Ascending aorta (tissue), 2 donors: ENCODE measurements at places on chromosomes 13 and 19.

DNA sequence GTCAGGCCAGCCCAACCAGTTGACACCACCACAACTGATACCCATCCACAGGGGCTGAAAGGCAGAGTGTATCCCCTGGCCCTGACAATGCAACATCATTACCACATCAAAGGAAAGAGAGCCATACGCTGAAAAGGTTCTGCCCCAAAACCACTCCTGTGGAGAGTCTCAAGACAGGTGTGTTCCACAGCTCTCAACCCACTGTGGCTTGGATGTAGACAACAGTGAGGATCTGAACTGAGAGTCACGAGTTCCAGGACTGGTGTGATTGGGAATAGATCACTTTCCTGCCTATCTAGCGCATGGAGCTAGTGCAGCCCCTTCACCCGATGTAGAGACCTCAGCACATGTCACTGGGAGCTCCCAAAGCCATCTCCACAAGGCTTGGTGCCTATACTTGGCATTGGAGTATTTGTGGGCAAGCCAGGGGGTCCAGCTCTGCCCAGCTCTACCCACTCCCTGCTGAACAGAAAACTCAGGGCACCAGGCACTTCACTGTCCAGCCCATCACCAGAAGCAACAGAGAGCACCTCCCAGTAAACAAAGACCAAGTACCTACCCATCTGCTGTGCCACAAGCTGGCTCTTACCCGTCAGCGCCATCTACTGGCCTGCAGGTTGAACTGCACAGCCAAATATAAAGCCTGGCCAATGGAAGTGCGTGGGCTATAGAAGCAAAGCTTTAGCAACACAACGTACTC lies 579.5 kb downstream of the UQCRFS1 start:
- no peak for DNase-seq

- DNase-seq, result no peak
Observed at GRCh38 chr19:10887616-10888367, 16.4 kb downstream of the CARM1 start.

- no peak for DNase-seq
Observed at GRCh38 chr13:46598820-46599180, 45.8 kb downstream of the LRCH1 start.

DNA sequence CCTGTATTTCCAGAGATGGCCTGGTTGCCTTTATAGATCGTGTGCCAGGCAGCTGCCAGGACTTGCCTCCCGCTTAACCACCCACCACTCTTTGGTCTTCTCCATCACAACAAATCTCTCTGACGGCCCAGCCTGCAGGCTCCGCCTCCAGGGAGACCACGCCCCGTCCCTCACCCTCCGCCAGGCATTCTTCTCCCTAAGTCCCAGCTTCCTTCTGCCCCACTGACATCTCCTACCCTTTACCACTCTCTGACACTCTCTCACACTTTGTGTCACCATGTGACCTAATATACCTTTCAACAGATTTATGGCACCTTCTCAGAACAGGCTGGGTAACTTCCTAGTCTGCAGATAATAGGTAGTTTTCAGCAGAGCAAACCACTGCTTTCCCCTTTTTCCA lies 95.1 kb downstream of the CAB39L start:
- DNase-seq, result no peak

GRCh38 chr19:4154571-4155312 lies 1.3 kb downstream of the CREB3L3 start:
- DNase-seq, result no peak

DNA sequence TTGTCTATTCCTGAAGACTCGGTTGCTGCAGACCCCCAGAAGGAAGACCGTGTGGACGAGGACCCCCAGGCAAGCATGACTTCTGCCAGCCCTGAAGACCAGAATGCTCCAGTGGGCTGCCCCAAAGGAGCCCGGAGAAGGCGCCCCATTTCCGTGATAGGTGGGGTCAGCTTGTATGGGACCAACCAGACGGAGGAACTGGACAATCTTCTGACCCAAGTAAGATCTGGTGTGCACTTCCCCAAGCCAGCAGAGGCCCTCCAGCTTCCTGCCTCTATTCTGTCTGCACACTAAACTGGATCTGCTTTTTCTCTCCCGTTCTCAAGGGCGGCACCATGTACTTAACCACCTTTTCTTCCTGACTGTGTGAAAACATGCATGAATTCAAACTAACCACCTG lies 59.8 kb upstream of the C1QTNF9 start:
- no peak for DNase-seq

- DNase-seq, result no peak
Observed at GRCh38 chr13:72998012-72998411, 60.8 kb upstream of the KLF5 start.

- no peak for DNase-seq
Observed at GRCh38 chr13:98217597-98217996, 40.5 kb upstream of the RNF113B start.

DNA sequence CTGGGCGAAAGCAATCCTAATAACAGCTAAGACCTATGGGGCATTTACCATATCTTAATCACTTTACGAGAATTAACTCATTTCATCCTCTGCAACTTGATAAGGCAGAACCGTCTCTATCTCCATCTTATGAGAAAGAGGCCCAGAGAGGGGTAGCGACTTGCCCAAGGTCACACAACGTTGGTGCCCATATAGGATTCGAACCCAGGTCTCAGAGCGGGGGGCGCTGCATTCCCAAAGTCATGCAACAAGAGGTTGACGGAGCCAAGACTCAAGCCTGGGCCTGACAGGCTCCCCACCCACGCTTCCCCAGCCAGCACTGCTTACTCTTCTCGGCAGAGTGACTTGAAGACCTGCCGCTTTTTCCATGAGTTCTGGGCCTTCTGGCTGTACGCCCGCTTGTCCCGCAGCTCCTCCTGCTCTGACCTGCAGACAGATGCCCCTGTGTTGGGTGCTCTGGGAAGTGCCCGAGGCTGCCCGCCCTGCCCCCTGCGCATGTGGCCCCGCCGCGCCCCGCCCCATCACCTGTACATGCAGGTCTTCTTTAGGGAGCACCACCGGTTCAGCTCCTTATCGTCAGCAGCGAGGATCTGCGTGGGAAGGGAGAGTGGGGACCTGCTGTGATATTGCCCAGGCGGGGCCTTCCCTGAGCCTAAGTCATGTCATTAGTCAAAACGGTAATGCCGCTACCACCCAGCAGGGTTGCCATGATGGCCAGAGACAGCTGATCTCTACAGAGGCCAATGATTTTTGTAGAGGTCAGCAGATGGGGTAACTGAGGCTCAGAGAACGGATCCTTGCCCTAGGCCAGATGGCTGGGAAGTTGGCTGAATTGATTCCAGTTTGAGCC lies 10.8 kb downstream of the KRI1 start:
- DNase-seq, result no peak

DNA sequence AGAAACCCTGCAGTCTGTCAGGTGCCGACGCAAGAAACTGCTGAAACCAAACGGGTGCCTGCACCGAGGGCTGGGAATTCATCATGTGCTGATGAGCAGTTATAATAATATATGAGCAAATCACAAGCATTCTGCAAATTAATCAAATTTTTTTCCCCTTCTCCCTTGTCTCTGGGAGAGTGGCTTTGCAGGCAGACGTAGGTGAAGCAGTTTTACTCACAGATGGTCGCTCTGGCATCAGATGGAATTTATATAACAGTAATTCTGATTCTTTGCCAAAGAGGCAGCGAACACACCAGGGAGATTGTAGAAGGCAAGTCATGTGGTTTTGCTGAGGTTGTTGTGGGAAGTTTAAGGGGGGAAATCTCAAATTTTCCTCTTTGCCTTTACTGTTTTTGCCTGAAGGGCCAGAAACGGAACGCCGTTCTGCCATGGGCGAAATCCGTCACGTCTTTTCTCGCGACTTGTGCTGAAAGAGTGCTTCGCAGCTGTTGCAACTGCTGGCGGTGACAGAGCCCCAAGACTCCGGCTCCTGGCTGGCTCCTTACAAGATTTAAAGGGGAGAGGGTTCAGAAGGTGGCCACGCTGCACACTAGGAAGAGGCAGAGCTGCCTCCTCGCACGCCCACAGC lies 320.1 kb downstream of the ZNF536 start:
- peak; percentile 56 for DNase-seq

DNA sequence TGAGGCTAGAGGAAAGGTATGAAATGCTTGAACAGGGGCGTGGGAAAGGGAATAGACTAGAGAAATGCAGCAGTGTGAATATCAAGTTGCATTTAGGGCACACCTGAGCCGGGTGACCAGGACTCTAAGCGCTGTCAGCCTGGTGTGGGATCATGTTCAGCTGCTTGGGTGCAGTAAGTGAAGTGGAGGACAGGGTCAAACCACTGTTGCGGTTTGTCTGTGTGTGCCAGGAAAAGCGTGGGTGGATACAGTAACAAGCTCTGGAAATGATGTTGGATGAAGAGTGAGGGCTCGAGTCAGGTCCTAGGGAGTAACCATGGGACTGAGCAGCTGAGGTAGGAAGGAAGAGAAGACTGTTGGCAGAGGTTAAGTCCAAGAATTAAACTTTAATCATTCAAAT lies 15.8 kb downstream of the DGKH start:
- no peak for DNase-seq

DNA sequence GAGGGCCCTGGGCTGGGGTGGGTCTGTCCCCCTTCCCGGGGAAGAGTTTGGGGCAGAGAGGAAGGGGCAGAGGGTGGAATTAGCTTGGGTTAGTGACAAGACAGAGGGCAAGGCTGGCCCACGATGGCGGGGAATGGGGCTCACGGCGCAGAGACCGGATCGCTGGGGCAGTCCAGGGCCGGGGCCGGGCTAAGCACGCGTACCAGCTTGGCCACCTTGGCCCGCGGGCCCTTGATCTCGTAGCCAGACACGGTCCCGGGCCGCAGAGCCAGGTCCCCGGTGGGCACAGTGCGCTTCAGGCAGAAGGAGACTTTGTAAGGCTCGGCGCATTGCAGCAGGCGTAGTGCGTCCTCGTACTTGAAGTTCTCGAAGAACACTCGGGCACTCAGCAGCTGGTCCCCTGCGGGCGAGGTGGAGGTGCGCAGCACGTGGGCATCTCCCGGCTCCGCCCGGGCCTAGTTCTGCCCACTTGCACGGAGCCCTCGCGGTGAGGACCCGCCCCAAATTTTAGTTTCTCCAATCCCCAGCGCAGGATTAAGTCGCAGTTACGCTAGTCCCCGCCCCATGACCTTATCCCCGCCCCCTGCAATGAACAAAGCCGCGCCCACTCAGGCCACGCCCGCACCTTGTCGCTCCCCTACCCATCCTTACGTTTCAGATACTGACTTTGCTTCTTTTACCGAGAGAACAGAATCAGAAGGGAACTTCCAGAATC lies 8.6 kb upstream of the HIPK4 start:
- no peak for DNase-seq

DNA sequence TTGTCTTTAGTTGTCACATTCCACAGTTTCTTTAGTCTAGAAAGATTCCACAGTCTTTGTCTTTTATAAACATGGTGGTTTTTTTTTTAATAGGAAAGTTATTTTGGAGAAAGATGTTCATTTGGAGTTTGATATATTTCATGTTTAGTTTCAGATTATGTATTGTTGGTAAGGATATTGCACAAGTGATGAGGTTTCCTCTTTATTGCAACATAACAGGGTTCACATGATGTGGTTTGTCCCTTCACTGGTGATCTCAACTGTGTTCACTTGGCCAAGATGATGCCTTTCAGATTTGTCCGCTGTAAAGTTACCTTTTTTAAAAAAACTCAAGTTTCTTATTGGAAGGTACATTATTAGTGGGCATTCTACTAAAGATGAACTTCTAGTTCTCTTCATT lies 3.2 kb downstream of the ZNF230 start:
- no peak for DNase-seq

GRCh38 chr13:49791711-49792549 lies 552 bp downstream of the KPNA3 start:
- DNase-seq, result peak; percentile 71

- no peak for DNase-seq
Observed at GRCh38 chr13:51444922-51445321, 7.9 kb downstream of the INTS6 start.

DNA sequence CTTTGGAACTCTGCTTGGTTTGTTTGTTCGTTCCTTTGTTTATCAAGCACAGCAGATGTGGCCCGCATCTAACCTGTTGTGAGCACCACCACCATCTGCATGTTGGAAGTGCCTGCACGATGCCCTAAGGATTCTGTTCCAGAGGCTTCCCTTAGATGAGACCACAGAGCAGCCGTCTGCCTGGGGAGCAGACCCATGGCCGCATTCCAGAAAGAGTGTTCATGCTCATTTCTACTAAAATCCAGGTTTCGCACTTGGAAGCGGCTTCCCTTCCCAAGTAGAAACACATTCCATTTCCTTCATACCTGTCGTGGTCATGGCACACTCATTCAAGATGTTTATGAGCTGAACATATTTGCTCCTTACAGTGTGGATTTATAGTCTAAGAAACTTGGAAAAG lies 27.2 kb downstream of the COL4A2 start:
- no peak for DNase-seq

GRCh38 chr13:109336730-109337129 lies 449.7 kb downstream of the IRS2 start:
- no peak for DNase-seq

GRCh38 chr13:45931211-45931610 lies 79.7 kb upstream of the SIAH3 start:
- no peak for DNase-seq

DNA sequence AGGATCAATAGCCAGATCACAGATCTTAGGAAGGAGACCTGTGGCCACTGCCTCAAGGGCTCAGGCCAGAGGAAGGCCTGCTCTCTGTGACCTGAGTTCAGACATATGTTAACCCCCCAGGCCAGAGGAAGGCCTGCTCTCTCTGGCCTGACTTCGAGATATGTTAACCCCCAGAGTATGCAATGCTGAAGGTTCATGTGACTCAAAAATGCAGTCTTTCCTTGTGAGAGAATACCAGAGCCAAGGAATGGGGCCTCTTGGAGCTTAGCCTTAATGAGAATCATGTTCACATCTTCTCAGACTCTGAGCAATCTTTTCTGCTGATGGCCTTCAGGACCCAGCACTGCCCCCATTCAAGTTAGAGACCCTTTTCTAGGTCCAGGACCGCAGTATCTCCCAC lies 36.7 kb downstream of the MBNL2 start:
- DNase-seq, result no peak

DNA sequence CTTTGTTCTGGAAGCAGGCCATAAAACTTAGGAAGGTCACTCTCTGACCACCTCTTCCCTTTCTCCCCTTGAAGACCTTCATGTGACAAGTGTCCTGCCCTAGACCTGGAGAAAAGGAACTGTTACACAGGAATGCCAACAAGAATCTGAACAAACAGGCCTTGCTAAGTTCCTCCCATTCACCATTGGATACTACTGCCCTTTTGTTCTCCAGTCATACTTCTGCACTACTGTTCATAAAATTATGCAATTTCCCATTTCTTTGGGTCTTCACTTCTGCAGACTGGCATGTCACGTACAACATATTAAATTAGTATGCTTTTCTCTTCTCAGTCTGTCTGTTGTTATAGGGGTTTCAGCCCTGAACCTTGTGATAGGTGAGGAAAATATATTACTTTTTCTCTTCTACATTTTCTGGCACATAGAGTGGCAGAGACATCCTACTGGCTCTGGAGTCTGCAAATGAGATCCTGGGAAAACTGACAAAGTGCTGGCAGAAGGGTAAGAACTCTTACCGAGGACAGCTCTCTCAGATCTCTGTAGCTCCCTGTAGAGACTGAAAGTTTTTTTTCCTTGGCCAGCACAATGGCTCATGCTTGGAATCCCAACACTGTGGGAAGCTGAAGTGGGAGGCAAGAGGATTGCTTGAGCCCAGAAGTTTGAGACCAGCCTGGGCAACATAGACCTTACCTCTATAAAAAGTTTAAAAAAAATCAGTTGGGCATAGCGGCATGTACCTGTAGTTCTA lies 87.6 kb upstream of the SPRY2 start:
- no peak for DNase-seq

- no peak for DNase-seq
Observed at GRCh38 chr19:1357531-1358109, 26.1 kb upstream of the NDUFS7 start.
